ENCODE measurements at places on chromosomes 1 and 21. TPM values are rescaled to one million over a fixed set of nuclear protein-coding genes. Genes with fewer than 3 reads are reported as not detected.

The VSIG8 gene
- not detected for total RNA-seq

The SAMSN1 gene
- 1.1 TPM for total RNA-seq

The PODN gene
- total RNA-seq: 92.7 TPM

The CCT8 gene
- total RNA-seq: 105 TPM

The FHAD1 gene
- 0.27 TPM for total RNA-seq

The LEFTY1 gene
- 1.7 TPM for total RNA-seq

The UBL4B gene
- total RNA-seq: 8.4 TPM

Measured in prostate gland (tissue), 2 donors.